Activated CD8-positive, alpha-beta memory T cell treated with anti-CD3 and anti-CD28 coated beads for 48 hours (primary cell): ENCODE measurements at places on chromosomes 4 and X.

- DNase-seq, result no peak
Observed at GRCh38 chr4:122612540-122612939, 8.3 kb downstream of the IL21 start.

DNA sequence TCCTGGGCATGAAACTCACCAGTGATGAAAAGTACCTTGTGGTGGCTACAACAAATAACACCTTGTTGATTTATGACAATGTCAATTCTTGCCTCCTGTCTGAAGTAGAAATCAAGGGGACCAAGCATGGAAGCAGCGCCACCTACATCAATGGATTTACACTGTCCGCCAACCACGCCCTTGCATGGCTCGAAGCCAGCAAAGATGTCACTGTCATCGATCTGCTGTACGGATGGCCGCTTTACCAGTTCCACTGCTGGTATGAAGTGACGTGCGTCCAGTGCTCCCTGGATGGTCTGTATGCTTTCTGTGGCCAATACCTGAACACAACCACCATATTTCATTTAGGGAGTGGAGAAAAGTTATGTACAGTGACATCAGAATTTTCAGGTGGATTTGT, 200.5 kb downstream of the NWD2 start:
- no peak for DNase-seq

DNA sequence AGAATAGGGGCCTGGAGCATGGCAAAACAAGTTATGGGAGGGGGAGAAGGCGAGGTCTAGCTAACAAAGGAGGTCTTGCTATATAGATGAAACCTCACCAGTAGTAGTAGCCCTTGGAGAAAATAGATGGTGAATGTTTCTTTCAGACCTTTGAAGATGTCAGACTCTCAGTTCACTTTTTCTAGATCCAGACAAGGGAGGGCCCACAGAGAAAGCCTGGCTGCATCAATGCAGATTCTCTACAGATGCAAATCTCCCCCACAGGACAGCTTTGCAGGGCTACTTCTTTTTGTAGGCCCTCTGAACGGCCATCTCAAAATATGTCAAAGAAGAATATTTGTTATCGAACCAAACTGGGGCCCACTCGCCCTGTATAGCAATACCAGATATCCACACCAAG, 159.7 kb downstream of the ANK2 start:
- no peak for DNase-seq

DNA sequence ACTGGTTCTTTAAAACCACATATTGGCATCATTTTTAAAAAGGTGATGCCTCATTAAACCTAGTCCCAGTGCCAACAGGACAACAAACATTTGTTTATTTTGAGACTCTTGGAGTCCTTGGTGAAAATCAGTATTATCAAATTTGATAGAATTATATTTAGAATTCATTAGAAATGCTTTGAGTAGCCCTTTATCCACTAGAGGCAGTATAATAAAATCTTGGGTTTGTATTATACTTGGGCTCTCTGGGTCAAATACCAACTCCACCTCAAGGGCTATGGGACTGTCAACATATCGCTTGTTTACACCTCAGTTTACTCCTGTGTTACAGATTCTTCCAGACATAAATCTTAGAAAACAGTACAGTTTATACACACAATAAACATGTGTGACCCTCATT, 335.7 kb upstream of the FSTL5 start:
- no peak for DNase-seq

DNA sequence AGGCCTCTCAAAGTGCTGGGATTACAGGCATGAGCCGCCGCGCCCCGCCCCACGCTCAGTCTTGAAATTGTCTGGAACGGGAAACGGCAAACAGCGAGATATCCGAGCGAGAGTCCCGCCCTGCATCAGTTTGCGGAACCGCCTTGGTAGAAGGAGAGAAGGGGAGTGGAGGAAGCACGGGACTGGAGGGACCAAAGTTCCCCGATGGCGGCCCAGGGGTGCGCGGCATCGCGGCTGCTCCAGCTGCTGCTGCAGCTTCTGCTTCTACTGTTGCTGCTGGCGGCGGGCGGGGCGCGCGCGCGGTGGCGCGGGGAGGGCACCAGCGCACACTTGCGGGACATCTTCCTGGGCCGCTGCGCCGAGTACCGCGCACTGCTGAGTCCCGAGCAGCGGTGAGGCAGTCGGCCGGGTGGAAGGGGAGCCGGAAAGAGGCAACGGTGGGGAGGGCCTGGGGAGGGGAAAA, at the start of gene BST1:
Gene BST1, plus strand, starts transcription at position 125 of the 463 bp plus-strand sequence. Its CDS starts 80 bp downstream, at position 205.
- peak; percentile 15 for DNase-seq

DNA sequence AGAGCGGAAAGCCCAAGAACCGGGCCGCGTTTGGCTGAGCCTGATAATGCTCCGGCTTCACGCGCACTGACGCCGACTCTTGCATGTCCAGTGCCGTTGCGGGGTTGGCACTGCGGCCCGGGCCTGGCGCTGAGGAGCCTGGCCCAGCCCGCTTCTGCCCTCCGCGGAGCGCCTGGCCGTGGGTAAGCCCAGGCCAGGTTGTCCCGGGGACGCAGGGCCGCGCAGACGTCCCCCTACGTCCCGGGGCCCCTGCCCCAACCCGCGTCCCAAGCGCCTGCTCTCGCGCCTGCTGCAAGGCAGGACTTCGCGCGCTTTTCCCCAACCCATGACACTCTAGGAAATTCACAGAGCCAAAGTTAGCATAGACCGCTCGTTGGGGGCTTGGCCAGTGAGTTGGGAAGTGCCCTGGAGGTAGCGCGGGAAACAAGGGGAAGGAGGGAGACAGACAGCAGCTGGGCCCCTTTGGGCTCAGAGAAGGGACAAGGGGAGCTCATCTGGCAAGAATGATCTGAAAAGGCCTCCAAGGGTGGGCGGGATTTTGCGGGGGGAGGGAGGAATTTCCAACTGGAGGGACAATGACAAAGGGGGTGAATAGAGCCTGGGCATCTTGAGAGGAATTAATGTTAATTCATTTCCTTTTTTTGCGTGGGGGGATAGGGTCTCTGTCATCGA, 665 bp upstream of the LRPAP1 start:
- DNase-seq, result no peak

- no peak for DNase-seq
Observed at GRCh38 chr4:89797117-89797516, 39.8 kb downstream of the SNCA start.

DNA sequence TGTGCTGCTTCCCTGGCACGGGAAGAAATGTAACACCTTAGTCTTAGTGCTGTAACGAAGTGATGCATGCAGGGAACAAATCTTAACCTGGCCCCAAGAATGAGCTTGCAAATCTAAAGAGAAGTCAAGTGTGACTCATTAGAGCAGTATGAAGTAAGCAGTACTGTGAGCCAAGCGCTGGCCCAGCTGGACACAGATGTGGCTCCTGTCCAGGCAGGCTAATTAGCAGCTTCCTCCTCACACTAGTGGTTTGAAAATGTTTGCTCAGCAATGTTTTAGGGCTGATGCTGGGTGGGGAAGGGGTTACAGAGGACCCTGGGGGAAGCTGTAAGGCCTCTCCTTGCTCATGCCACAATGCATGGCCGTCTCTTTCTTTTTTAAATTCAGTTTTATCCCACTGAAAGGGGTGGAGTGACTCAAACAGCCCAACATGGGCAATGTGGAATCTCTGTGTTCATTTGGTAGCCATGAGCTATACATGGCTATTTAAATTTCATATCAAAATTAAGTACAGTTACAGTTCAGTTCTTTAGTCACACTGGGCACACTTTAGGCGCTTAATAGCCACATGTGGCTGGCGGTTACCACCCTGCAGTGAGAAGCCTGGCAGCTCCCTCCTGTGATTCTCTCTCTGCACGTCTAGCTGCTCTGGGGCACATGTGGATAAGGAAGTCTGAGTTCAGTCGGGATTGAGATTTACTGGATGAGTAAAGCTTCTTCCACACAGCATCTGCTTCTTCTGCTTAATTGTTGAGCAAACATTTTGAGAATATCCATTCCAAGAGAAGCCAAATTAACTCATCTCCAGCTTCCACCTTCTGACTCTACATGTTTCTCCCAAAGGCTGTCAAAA, 48.8 kb downstream of the MAP7D2 start:
- DNase-seq, result no peak

- no peak for DNase-seq
Observed at GRCh38 chrX:153866302-153867019, 19.5 kb downstream of the L1CAM start.

- DNase-seq, result no peak
Observed at GRCh38 chr4:152970102-152970820, 34.1 kb downstream of the FHDC1 start.

DNA sequence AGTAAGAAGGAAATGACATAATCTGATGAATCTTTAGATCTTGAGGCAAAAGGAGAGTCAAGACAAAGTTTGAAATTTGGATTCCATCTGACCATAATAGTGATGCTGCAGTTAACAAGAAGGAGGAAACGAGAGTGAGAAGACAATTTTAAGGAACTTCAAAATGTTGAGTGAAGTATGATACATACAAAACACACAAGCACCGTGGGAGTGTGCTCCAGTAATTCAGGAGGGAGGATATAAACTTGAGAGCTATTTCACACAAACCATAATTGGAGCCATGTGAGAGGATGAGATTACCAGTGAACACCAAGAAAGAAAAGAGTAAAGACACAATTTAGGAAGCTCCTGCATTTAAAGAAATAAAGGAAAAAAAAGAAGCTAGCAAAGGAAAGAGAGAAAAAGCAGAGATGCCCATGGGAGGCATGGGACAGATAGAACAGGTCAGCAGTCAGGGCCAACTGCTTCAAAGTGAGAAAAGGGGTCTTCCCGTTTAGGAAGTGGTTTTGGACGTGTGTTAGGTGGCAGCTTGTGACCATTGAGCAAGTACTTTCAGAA, 150.7 kb upstream of the SLC7A11 start:
- no peak for DNase-seq

DNA sequence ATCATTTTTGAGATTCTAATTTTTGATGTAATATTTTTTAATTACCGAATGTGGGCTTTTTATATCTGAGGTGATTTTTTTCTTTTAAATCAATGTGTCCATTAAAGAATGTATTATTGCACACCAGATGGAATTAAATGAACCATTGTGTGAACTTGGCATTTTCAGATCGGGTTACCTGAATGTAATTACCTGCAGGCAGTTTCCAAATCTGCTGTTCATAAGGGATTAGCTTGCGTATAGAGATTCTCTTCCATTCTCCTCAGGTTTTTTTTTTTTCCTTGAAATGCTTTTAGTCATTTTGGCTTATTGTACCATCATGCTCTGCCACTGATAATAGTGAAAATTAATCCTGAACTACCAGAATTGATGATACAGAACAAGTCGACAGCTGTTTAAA, 511.5 kb upstream of the ATOH1 start:
- no peak for DNase-seq

DNA sequence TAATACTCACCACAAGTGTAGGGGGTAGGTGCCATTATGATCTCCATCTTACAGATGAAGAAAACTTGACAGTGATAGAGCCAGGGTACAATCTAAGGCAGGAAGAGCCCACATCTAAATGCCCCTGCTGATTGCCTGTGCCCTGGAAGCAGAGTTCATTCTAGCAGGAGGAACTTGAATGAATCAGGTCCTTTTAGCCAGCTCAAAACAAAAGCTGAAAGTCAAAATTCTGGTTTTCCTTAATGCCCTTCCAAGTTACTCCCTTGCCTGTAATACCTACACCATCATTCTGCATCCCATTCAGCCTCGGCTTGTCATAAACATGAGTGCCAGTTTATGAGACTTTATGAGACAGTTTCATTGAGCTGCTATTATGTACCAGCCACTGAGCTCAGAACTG, 89.6 kb downstream of the SCD5 start:
- no peak for DNase-seq

DNA sequence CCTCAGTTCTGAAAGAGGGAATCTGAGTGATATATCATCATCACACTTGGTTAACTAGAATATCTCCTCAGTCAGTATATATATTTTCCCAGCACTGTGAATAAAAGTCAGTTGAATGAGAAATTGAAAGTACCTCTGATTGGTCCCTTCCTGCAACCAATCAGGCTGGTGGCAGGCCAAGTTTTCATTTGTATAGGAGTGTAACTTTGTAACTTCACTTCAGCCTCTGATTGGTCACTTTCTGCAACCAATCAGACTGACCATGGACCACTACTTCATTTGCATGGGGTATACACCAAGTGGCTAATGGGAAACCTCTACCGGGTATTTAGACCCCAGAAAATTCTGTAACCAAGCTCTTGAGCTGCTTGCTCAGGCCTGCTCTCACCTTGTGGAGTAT, 2.0 kb upstream of the PGK1 start:
- DNase-seq, result no peak

- DNase-seq, result no peak
Observed at GRCh38 chrX:50718776-50719175, 95.2 kb downstream of the SHROOM4 start.

DNA sequence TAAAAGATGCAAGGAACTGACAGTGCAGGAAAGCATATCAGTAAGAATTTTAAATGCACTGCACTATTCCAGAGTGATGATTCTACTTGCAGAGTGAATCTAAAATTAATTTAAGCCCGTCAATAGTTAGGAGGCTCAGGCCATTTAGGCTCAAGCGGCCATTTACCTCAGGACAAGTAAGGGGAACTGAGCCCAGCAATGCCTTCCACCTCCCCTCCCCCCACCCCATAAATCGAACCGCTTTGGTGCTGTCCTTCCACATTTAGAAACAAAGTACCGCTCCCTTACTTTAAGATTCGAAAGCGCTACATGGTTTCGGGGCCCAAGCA, 665 bp downstream of the RBM41 start:
- DNase-seq, result no peak

DNA sequence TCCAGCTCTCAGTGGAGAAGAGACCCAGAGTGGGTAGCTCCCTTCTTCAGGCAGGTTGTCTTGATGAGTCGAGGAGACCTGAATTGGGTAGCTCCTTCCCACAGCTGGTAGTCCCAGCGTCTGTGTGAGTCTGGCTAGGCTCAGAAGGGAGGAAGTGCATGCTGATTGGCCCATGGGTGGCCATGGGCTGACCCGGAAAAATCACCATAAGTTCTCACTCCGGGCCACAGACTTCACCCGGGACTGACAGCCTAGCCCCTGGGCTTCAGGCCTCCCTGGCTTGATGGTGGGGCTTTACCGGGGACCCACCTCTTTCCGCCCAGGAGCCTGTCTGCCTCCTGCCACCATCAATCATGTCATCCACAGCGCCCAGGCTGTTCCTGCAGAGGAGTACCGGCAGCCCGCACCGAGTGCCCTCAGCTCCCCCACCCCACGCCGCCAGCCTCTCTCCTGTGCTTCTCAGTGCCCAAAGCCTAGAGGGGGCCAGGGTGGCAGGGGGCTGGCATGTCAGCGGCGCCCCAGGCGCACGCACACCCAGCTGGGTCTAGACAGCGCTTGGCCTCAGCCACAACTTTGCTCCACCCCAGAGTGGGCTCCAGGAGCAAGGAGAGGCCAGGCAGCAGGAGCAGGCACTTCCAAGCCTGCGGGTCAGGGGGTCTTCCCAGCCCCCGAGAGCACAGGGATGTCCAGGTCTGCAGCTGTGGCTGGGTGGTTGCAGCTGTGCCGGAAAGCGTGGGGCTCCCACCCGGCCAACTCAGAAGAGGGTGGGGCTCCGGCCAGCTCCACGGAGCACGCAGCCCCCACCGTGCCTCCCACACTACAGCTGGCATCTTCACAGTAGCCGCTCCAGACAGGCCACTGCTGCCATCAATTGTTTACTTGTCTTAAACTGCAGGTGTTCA, 16.1 kb upstream of the SAT1 start:
- DNase-seq, result no peak

GRCh38 chr4:105357258-105357980, 116.4 kb downstream of the PPA2 start:
- no peak for DNase-seq
